ENCODE measurements at places on chromosomes 2 and 18.

DNA sequence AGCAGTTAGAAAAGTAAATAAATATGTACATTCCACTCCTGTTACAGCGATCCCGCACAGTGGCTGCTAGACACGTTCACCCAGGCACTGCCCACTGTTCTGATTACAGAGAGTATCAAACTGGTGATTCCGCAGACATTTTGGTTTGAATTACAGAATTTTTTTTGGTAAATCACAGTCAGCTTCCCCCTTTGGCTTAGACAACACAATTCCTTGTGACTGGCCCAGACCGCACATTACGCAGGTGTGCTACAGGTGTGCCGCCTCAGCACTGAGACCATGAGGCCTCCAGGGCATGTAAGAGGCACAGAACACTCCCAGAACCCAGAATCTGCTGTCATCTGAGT is 112.3 kb downstream of the PXDN start:
- DNase-seq = no peak

DNA sequence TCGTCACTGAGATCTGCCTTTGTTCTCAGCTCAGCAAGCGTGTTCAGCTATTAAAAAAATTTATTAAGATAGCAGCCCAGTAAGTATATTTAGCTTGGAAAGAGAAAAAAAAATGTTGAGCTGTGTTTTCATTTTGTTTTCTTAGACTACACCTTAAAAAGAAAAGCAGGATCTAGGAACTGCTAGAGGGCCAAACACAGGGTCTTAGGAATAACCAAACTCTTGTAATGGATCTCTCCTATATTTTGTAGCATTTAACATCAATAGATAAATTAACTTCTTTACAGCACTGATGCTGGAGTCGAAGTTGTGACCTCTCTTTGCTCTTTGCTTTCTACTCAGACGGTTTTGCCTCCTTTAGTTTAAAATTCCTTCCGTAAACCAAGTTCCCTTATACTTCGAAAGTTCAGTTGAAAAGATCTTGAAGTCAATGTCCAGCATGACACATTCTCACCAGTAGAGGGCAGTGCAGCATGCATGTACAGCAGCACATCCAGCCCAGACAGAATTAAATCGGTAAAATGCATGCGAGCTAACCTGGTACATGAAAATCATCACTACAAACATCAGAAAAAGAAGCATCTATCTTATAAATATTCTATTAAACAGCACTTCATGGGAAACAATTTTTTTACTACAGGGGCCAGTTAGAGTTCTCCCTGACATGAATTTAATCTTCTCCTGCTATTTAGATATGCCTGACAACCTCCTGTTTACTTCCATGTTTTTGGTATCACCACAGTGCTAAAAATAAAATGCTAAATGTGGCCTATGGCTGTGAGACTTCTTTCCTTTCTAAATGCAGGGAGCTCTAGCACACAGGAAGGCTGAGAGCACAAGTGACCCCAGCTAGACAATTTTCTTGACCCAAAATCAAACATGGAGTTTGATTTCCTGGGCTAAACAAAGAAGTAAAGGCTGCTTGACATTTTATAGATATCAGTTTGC is 48.2 kb upstream of the MAP3K20 start:
- peak; percentile 71 for DNase-seq

GRCh38 chr2:10497797-10498251 is 49.7 kb upstream of the ODC1 start:
- DNase-seq = peak; percentile 54

DNA sequence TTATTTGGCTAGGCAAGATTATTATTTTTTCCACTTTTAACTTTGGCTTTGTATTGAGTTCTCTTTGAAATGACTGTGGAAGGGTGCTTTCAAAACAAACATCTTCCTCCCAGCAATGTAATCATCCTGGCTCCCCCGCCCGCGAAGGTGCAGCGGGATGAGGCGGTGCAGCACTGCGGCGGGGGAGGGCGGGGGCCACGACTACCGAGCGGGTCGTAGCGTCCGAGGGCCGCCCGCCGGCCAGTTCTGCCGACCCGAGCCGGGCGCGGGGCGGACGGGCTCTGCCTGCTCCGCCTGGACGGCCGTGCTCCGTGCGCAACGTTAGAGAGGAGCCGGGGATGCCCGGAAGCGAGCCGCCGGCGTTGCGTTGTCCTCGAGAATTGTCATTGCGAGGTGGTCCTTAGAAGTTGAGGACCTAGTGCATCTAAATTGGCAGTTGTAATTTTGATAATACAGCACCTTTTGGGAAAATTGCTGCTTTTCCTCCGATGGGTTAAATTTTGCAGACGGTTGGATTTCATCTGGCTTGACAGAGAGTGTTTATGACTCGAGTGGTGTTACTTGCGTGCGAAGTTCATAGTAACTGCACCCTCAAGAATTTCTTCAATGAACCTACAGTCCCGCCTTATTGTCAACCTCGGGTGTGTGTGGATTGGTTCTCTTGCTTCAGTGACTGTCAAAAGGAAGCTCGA is 1.1 kb downstream of the EPC2 start:
- peak; percentile 78 for DNase-seq

- no peak for DNase-seq
Measured at GRCh38 chr2:25879133-25879730, 945 bp upstream of the ASXL2 start.

- DNase-seq = no peak
Measured at GRCh38 chr2:83022631-83023210, 1436.4 kb downstream of the SUCLG1 start.

DNA sequence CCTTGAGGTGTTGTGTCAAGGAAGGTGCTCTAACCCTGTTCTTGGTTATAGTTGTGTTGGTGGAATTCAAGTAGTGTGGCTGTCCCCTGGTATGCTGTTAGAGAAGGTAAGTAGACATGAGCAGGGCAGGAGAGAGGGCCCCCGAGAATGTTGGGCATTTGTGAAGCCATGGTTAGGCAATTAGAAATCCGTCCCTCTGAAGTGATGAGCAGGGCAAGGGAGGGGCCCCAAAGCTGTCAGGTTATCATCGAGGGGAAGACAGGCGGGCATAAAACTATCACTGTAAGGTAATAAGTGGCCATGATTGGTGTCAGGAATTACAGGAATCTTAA is 5.2 kb downstream of the XRCC5 start:
- no peak for DNase-seq
